ENCODE measurements at places on chromosomes 5 and 9.
A peak's percentile ranks its signal among the peaks of the same experiment; 100 is the strongest.

GRCh38 chr5:31378838-31379237 lies 153.1 kb downstream of the DROSHA start:
- no peak for DNase-seq

DNA sequence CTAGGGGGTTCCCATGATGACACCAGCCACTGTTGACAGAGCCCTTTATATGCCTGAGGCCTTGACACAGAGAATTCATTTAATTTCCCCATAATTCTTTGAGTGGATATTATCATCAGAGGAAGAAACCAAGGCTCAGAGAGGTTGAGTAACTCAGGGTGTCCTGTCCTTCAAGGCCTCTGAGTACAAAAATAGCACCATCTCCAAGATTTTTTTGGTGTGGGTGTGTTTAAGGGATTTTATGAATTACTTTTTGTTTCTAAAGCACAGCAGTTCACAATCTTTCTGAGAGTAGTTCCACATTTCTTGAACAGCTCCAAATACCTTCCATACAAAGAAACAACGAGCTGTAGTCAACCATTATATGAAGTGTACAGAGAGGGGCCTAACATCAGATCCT lies 6.2 kb upstream of the GSN start:
- no peak for DNase-seq

DNA sequence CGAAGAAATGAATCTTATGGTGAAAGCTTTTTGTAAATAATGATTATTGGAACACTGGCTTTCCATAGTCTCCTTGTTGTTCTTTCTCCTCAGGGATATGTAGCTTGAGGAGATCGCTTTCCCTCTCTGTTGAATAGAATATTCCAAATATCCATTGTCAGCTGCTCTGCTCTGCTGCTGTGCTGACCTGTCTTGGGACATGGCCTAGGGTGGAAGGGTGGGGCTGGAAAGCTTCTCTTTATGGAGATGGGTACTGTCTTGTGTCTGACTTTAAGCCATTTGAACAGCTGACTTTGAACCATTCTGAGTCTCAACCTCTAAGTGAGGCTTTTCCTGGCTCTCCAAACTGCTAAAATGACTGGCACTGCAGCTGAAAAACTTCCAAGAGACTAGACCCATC lies 135.8 kb downstream of the PLCXD3 start:
- DNase-seq: no peak

DNA sequence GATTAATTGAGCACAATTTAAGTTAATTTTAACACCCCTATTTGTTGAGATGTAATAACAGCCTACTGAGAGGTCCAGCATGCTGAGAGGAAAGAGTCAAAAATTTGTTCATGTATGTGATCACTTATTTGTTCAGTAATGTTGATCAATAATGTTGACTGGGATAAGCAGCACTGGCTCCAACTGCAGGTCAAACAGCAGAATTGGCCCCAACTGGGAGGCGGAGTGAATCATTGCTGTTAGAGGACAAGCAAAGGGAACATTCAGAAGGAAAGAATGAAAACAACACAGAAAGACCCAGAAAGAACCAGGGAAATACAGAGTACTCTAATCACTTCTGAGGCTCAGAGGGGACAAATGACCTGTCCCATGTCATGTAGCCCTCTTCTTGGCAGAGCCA lies 221.1 kb downstream of the COMMD10 start:
- DNase-seq: no peak

DNA sequence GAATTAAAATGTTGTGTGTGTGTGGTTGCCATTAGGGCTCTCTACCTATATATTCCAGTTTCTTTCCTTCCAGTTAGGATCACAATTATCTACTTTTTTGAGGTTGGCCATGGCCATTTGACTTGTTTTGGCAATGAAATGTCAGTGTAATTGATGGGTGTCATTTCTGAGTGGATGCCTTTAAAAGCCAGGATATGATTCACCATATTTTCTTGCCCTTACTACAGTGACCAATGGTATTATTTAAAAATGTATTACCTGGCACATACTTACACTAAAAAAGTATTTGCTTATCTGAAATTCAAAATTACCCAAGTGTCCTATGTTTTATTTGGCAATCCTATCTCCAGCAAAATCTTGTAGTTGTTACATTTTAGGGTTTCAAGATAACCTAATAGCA lies 258.7 kb upstream of the ACTBL2 start:
- DNase-seq: no peak

- DNase-seq: no peak
Measured at GRCh38 chr5:124745928-124746915, at the start of gene ZNF608. ZNF608 (minus strand) TSS chr5:124746639; CDS start chr5:124744989, 1,650 bp downstream.

- no peak for DNase-seq
Measured at GRCh38 chr5:52725065-52725746, 62.5 kb upstream of the ITGA1 start.

GRCh38 chr9:98087420-98088354 lies 31.2 kb downstream of the NANS start:
- DNase-seq: peak; percentile 41

DNA sequence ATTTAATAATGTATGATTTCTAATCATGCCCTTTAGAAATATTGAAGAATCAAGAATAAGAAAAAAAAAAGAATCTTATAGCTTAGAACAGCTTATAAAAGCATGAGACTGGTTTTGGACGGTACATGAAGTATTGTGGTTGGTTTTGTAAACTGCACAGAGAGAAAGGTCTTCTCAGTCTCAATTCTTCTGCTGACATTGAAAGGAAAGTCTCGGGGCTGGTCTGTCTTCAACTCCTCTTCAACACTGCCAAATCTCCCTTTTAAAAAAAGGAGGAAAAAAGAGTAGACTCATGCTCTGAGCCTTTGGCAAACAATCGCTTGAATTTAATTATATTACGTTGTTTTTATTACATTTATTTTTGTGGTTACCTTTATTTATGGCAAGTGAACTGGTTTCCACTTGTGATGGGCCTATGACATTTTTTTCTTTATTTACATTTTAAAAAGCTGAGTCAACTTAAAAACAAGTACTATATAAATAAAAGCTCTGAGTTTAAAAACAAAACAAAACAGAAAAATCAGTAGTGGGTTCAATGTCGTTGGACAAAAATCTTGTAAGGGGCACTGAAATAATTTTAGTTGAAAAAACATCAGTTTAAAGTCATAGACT lies 32.8 kb upstream of the EBF1 start:
- no peak for DNase-seq

DNA sequence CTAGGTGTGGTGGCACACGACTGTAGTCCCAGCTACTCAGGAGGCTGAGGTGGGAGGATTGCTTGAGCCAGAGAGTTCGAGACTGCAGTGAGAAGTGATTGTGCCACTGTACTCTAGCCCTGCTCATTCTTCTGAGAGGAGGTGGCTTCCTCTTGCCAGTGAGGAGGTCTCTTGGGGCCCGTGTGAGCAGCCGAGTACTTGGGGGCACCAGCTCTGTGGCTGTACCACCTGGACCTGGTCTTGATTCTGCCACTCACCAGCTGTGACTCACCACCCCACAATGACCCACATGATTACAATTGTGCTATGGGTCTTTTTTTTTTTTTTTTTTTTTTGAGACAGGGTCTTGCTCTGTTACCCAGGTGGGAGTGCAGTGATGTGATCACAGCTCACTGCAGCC lies 18.0 kb upstream of the CRB2 start:
- no peak for DNase-seq

DNA sequence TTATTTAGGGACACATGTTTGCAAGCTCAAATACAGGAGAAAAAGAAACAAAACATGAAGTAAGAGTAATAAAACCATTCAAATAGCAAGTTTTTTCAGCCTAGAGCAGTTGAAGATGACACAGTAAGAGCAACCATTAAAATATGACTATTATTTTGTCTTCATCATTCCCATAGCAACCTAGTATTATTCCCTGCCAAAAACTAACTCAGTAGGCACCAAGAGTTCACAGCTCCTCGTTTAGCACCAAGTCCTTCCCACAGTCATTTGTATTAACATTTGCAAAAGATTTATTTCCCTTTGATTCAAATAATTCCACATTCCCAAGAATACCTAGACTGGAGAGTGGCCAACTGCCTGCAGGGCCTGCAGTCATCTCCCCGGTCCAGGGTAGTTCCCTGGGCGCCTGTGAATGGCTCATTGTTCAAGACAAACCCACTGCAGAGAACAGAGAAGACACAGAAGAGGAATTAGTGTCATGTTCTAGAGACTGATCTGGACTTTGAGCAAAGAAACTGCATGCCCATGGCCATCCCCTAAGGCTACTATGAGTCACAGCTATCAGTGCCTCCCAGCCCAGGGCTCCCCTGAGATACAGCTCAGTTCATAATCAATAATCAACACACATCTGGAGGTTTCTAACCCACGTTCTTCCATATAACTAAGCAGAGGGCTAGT lies 139.1 kb upstream of the MAP3K1 start:
- DNase-seq: no peak

DNA sequence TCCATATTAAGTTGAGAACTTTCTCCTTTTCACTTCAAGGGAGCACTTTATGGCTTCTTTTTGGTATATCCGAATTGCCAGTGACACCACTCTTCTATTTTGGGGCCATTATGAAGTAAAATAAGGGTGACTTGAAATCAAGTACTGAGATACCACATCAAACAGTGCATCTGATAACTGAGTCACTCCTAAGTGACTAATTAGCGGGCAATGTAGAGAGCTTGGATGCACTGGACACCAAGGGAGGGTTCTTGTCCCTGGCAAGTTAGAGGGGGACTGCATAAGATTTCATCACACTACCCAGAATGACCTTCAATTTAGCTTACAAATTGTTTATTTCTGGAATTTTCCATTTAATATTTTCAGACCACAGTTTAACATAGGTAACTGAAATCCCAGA lies 813.9 kb upstream of the CDH10 start:
- no peak for DNase-seq
